ENCODE measurements at places on chromosomes 5 and 9. TPM values are rescaled to one million over a fixed set of nuclear protein-coding genes. Genes with fewer than 3 reads are reported as not detected.

GRCh38 chr5:122849771-122850170 lies 4.4 kb downstream of the SNX24 start:
- no peak for DNase-seq

GRCh38 chr9:21060919-21061561 lies 16.7 kb downstream of the IFNB1 start:
- no peak for DNase-seq

Gene TYRP1
- 0.31 TPM for total RNA-seq

Gene ALG2
- total RNA-seq, result 25.0 TPM

Gene CAMK2A
- 14.0 TPM for total RNA-seq

Gene IFNK
- total RNA-seq, result not detected

Gene PLCXD3
- total RNA-seq, result 6.4 TPM

GRCh38 chr5:140189977-140190871 lies 15.2 kb downstream of the CYSTM1 start:
- DNase-seq, result no peak

GRCh38 chr9:124182741-124183140 lies 75.0 kb upstream of the NEK6 start:
- no peak for DNase-seq

GRCh38 chr5:168446983-168447619 lies 39.2 kb upstream of the RARS1 start:
- DNase-seq, result no peak

DNA sequence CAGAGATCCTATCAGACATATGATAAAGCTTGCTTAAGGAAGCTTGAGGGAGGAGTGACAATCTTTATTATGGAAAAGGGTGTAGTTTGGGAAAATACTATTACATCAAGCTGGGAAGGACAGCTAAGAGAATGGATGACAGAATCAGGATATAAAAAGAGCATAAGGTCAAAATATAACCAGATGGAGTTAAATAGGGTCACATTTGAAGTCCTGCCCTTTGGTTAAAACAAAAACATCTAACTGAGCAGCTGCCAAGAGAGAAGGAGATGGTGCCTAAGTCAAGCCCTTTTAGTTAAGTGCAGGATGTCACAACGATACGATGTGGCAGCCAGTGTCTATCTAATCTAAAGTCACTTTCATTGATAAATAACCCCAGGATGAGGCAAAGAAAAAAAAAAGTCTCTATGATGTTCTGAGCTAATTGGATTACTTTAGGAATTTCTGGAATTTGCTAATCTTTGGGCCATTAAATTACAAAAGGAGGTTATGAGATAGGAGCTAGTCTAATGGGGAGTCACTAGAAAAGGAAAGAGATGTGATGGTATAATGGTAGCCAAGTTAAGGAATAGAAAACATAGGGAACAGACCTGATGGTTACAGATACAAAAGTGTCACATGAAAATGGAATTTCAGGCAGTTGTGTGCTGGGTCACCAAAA lies 365.2 kb downstream of the PDE4D start:
- no peak for DNase-seq

DNA sequence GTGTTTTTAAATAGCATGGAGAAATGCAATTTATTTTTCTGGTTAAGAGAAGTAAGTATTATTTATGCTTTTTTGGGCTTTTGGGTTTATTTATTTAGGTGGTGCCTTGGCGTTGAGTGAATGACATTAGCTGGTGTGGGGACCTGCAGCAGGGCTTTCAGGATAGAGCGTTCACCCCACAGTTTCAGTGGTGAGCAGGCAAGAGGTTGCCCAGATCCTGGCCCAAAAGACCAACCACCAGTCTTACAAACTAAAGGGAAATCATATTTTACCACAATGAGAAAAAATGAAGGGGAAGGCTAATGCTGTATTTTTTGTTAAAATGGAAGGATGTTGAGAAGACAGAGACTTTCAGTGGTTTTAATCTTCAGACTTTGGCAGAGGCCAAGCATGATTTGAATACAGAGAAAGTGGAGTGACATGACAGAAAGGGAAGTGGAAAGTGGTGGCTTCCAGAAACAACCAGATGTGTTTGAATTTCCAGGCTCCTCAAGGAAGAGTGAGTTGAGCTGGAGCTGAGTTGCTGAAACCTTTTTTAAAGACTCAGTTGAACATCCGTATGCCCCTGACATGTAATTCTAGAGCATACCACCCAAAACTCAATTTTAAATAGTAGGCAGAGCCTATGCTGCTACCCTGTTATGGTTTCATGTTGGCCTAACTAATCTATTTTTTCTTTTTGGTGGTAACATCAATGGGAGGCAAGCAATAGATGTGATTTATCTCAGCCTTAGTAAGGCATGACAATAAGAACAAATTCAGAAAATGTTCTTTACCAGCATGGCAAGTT lies 94.8 kb downstream of the AOPEP start:
- no peak for DNase-seq

DNA sequence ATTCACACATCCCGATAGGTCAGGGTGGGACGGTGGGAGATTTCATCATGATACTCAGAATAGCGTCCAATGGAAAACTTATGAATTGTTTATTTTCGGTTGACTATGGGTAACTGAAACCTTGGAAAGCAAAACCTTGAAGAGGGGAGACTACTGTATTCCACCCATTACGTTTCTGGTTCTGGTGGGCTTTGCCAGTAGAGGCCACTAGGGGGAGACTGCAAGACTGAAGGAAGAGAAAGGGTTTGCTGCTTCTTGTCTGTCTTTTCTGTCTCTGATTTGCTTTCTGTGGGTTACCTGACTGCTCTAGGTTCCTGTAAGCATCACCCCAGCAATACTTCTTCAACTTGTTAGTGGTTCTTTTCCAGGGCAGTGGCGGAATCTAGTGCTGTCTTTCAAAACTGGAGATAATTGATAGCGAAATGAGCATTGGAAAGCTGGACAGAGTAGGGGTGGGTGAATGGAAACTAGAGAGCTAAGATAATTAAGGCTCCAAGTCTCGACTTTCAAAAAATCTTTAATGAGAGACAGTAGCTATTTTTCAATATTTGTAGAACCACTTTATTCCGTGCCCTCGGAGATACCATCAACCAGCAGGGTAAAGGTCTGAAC lies 27.0 kb downstream of the GRIN3A start:
- no peak for DNase-seq

DNA sequence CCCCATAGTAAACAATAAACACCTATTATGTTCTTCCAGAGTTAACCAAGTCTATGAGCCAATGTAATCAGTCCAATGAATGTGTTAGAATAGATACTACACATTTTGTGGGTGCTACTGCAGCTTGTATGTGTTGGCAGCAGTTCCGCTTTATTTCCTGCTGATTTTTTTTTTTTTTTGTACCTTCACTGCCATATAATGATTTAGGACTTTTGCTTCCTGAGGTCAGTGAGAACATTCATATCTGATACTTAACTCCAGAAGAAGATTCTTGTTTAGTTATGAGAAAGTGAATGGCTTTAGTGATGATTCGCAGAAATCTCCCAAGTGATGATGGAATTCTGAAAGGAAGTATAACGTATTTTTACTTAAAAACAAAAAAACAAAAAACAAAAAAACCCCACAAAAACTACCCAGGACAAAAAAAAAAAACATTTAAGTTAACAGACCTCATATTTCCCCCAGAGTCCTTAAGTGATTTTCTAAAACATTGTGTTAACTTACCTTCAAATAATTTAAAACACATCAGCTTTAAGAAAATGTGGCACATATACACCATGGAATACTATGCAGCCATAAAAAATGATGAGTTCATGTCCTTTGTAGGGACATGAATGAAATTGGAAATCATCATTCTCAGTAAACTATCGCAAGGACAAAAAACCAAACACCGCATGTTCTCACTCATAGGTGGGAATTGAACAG lies 24.7 kb upstream of the LMNB1 start:
- DNase-seq, result no peak

DNA sequence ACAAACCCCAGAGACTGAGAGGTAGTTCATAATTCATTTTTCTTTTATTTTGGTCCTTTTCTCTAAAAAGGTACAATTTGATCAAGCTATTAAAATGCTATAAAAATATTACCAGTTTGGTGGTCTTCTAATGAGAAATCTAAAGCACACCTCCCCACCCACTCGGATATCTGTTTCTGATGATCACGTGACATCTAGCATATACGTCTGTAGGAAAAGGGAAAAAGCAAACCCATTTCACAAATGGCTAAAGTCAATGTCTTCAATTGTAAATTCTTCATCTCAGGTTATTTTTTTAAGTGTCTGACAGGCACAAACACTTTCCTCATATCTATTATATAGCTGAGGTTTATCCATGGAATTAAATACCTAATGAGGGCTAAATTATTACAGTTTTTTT lies 18.9 kb downstream of the ZNF354A start:
- no peak for DNase-seq

Gene OR1J4
- not detected for total RNA-seq

DNA sequence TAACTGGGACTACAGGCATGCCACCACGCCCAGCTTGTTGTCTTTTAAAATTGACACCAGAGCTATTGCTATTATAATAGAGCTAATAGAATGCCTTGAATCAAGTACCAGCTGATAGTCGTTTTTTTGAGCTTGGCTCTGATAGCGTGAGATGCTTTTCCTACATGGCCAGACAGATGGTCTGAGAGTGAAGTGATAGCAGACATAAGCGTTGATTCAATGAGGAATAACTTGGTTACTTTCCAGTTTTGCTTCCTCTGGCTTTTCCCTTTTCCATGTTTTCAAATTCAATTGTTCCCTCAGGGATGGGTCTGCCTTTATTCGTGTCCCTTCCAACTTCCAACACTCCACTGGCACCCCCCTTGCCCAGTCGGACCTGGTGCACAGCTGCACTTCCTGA lies 15.4 kb downstream of the AGXT2 start:
- no peak for DNase-seq

DNA sequence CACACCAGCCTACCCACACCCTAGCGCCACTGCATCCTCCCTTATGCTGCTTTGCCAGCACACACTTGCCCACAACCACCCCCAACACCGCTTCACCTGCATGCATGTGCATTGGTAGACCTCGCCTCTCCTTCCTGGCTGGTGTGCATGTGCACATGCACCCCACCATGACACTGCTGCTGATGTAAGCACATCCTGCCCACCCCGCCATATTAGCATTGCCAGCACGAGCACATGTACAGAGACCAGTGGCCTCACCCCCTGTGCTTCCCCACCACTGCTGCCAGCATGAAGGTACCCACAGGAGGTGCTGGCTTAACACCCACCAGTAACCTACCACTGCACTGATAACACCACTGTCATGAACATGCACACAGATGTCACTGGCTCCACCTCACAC lies 218.2 kb downstream of the SLCO4C1 start:
- DNase-seq, result no peak

- DNase-seq, result no peak
Observed at GRCh38 chr9:37293664-37294524, 128.6 kb upstream of the GRHPR start.

- no peak for DNase-seq
Observed at GRCh38 chr5:88820581-88820980, 62.4 kb downstream of the MEF2C start.

GRCh38 chr9:84916769-84917168 lies 247.2 kb downstream of the NTRK2 start:
- no peak for DNase-seq

DNA sequence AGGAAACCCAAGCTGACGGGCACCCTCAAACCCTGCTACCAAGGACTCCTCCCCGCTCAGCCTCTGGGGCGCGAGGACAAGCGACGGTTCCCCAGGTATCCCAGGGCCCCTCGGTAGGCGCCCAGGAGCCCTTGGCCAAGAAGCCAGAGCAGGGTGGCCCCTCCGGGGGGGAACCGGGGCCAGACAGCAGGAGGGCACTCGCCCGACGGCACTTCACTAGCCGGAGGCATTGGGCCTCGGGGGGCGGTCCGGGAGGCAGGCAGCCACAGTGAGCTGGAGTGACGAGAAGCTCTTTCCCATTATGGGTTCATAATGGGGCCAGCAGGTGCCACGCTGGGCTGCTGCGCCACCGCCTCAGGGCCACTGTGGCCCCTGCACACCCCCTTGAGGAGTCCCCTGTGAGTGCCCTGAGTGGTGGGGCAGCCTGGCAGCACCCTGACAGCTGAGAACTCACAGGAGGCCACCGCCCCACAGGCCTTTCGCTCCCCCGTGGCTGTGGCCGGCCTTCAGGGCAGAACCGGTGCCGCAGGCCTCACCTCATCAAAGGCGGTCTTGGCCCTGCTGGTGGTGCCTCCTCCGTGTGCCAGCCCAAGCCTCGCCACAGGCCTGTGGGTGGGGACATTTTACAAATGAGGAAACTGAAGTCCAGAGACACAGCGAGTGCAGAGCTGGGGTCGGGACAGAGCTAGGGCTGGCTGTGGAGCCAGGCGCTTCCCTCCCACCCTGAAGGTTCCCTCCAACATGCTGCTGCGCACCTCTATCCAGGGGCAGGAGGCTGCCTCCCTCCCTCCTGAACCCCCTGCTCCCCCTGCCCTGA lies 68.7 kb downstream of the PSMB7 start:
- no peak for DNase-seq

GRCh38 chr5:96730586-96730985 lies 68.4 kb downstream of the CAST start:
- no peak for DNase-seq

- no peak for DNase-seq
Observed at GRCh38 chr9:105510024-105510423, 47.9 kb upstream of the FKTN start.

Gene HSPB3
- 0.47 TPM for total RNA-seq

Gene PTPRD
- total RNA-seq, result 336 TPM

Gene THBS4
- total RNA-seq, result 2.2 TPM

Gene NR5A1
- under 0.01 TPM for total RNA-seq

GRCh38 chr9:89408628-89409101 lies 89.2 kb downstream of the SEMA4D start:
- DNase-seq, result no peak

- DNase-seq, result no peak
Observed at GRCh38 chr5:165913059-165913458, 2378.4 kb upstream of the WWC1 start.

Gene PCDHGA11
- 16.4 TPM for total RNA-seq

DNA sequence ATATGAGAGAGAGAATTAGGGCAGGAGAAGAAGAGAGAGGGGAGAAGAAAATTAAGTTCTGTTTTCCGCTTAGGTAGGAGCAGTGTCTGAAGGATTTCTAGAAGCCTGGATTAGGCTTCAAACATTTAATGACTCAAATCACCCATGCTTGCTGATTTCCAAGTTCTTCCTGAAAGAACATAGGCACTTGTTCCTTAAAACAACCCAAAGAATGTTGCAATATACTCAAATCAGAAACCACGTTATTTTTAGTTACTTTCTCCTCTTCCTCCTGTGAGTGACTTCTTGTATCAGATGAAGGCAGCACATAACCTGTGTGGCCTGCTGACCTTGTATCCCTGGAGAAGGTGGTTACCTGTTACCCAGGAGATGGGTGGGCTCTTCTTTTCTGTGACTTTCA lies 351.5 kb upstream of the KLF4 start:
- DNase-seq, result no peak

Gene LRRC19
- total RNA-seq, result not detected

Measured in occipital lobe (tissue), 3 donors.